Stimulated activated CD4-positive, alpha-beta T cell treated with anti-CD3 and anti-CD28 coated beads, Interleukin-1b, Interleukin-23, amount 100 ng/mL, for 1 hour (primary cell): ENCODE measurements at places on chromosomes 12 and 14.

GRCh38 chr12:31261744-31262143, 64.2 kb downstream of the SINHCAF start:
- no peak for DNase-seq

DNA sequence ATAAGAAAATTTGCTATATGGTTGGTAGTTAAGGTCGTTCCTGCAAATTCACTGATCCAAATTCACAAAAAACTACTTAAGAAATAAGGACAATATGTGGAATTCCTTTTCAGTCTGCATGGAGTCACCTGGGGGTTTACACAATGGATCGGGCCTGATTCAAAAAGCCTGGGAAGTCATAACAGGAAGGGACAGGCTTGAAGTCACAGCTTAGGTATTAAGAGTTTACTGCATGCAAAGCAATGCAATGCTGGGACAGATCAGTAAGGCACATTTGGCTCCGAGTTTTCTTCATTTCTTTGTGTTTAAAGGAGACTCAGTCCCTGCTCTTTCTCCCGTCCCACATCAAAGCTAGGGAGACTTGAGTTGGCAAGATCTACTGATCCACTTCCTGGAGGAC, 153.3 kb downstream of the NTF3 start:
- no peak for DNase-seq

GRCh38 chr12:87405918-87406317, 623.3 kb downstream of the C12orf50 start:
- no peak for DNase-seq

- DNase-seq: no peak
Measured at GRCh38 chr12:111975161-111975931, 37.6 kb downstream of the TMEM116 start.

DNA sequence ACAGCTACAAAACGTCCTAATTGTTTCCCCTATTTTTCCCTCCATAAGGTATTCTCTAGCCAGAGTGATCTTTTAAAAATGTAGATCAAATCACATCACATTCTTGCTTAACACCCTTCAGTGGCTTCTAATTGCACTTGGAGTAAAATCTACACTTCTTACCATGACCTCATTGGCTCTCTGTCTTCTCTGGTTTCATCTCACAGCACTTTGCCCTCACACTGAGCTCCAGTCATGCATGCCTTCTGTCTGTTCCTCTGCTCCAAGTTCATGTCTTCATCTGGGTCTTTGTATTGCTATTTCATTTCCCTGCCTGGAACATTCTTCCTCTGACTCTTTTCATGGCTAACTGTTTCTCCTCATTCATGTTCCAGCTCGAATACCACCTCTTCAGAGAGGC, 220.4 kb upstream of the GARIN6 start:
- no peak for DNase-seq

DNA sequence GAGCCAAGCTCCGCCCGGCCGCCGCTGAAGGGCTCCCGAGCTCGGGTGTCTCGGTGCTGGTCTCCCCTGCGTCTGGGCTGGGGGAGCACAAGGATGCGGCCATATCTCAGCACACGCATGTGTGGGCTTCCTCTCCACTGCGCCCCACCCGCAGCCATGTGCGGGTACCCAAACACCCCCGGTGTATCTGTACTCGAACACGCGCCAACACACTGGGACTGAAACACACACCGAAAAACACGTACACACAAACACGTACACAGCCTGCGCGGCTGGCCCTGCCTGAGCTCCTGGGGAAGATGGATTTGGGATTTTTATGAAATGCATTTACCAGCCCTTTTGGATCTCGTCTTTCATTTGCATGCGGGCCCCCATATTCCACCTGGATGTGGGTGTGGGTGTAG, 897 bp upstream of the TBX3 start:
- DNase-seq: no peak

DNA sequence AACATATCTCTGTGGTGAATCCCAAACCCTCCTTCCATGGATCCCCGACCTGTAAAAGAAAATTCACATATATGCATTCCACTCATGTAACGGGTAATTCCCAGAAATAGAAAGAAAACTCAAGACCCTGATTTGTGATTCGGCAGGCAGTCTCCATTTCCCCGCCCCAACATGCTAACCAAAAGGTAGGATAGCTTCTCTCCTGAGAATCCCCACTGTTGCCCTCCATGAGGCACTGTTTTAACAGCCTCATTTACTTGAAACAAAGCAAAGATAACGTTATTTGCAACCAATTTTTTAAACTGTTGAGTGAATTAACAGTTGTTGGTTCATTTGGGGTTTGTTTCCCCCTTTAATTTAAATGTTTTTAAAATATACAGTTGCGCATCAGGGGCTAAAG, 774 bp upstream of the SLC2A13 start:
- DNase-seq: no peak

GRCh38 chr12:30015631-30016337, 232.0 kb upstream of the TMTC1 start:
- no peak for DNase-seq

- DNase-seq: no peak
Measured at GRCh38 chr14:61120576-61120975, 139.5 kb downstream of the SLC38A6 start.

- DNase-seq: no peak
Measured at GRCh38 chr12:119665164-119665929, 2.6 kb upstream of the PRKAB1 start.

GRCh38 chr14:68583548-68584280, 209.2 kb downstream of the ZFP36L1 start:
- DNase-seq: no peak

- no peak for DNase-seq
Measured at GRCh38 chr12:19792028-19792427, 352.7 kb downstream of the AEBP2 start.

GRCh38 chr14:36834293-36834692, 172.6 kb downstream of the PAX9 start:
- DNase-seq: no peak

GRCh38 chr14:83873669-83874068, 1656.3 kb upstream of the FLRT2 start:
- DNase-seq: no peak

GRCh38 chr12:7176595-7176994, 12.9 kb upstream of the PEX5 start:
- DNase-seq: no peak

- no peak for DNase-seq
Measured at GRCh38 chr12:123490089-123490488, 32.1 kb downstream of the SNRNP35 start.

GRCh38 chr14:40416565-40416964, 984.3 kb upstream of the FBXO33 start:
- no peak for DNase-seq

DNA sequence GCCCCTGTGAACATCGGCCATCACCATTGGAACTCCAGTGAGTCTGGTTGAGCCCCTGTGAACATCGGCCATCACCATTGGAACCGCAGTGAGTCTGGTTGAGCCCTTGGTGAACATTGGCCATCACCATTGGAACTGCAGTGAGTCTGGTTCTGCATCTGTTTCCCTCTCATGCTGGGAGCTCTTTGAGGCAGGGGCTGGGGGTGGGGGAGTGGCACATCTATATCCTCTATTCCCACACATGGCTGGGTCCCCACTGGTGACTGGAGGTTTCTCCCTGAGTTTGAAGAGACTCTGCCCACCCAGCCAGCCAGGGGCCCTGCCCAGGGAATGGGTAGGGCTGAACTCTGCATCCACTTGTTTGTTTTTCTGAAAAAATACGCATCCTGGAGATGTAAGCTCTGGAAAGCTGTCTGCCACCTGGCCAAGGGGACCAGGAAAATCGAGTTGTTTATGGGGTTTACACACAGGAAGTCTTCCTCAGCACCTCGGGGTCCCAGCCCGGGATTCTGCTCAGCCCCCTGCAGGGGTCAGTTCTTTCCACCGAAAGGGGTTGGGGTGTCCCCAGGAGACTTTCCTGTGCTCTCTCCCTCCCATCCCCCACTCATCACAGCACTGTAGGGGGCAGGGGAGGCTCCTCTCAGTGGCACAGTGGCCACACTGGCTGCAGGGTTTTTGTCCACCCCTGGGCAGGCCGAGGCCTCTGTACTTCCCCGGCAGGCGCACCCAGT, 170.5 kb upstream of the GSC start:
- no peak for DNase-seq
